Dermis microvascular lymphatic vessel endothelial cell (primary cell): ENCODE measurements at places on chromosomes 4 and X. TPM values are rescaled to one million over a fixed set of nuclear protein-coding genes. Genes with fewer than 3 reads are reported as not detected.

GRCh38 chr4:83125738-83126141, 11.2 kb upstream of the PLAC8 start:
- DNase-seq = no peak

DNA sequence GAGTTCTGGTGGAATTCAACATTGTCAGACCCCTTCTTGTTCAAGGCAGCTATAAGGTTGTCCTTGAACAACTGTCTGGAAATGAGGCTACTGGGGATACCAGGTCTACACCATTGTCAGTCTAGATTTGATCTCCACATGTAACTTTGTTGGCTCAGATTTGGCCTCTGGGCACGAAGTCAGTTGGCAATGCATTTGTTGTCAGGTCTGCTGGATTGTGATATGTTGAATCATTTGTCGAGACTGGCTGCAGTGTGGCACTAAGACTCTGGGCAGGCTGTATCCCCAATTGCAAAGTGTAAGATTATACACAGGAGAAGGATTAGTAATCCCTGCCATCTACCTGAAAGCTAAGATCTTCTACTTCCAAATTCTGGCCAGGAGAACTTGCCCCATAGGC, 26.5 kb downstream of the ZNF81 start:
- DNase-seq = peak; percentile 21

- DNase-seq = peak; percentile 58
Measured at GRCh38 chr4:16914208-16914607, 15.8 kb upstream of the LDB2 start.

DNA sequence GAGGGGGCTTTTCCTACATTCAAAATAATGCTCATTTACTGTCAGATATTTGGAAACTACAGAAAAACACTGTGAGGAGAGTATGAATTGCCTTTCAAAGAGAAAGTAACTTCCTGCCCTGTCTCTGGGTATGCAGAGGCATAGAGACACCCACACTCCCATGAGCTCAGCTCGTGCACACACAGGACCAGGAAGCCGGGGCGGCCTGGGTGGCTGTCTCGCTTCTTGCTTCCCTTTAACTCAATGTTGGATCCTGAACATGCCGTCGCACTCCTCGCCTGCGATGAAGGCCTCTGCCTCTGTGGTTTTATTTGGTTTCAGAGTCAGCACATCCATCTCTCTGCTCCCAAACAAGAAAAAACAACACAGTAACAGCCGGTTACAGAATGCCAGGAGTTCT, 40.1 kb upstream of the GPR78 start:
- no peak for DNase-seq

- no peak for DNase-seq
Measured at GRCh38 chr4:85942107-85942506, 417.7 kb downstream of the MAPK10 start.

DNA sequence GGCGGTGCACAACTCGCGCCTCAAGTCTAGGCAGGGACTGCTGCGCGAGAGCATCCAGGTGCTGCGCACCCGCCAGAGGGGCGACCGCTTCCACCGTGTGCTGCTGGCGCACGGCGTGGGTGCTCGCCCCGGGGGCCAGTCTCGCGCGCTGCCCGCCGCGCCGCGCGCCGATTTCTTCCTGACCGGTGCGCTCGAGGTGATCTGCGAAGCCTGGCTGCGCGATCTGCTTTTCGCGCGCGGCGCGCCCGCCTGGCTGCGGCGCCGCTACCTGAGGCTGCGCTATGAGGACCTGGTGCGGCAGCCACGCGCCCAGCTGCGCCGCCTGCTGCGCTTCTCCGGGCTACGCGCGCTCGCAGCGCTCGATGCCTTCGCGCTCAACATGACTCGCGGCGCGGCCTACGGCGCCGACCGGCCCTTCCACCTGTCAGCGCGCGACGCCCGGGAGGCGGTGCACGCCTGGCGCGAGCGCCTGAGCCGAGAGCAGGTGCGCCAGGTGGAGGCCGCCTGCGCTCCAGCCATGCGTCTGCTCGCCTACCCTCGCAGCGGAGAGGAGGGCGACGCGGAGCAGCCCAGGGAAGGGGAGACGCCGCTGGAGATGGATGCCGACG, 1.3 kb downstream of the CHST7 start:
- DNase-seq = peak; percentile 50

DNA sequence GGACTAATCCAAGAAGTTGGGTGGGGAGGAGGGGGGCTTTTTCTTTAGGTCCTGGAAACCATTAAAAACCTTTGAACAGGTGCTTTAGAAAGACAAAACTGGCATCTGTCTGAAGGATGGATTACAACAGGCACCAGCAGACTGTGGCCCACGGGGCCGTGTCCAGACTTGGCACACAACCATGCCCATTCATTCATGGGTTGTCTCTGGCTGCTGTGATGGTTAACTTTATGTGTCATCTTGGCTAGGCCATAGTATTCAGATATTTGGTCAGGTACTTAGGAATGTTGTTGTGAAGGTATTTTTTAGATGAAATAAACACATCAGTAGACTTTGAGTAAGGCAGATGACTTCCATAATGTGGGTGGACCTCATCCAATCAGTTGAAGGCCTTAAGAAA, 45.5 kb downstream of the TBL1X start:
- DNase-seq = no peak

DNA sequence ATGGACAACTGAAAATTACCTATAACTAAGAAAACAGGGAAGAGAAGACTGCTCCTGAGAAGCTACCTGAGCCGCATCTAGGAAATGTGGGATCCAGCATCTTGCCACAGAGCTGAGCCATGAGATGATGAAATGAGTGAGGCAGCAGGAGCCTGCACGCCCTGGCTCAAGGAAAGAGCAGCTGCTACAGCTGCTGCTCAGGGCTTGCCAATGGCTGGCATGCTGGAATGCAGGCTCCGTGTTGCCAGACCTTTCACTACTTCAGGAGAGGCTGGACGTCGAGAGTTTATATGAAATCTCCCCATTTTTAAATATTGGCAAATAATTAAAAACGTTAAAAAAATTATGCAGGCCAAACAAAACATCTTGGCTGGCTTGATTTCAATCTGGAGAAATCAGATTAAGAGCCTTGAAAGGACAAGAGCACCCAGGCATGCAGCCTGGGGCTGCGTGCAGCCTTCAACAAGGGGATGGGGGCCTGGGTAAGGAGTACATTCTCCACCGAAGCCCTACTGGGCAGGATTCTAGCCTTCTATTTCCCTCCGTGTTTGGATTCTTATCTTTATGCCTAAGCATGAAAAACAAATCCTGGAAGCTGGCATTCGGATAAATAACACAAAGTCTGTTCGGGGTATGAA, 227.6 kb downstream of the NR3C2 start:
- no peak for DNase-seq

- DNase-seq = peak; percentile 18
Measured at GRCh38 chrX:102950908-102951866, 14.1 kb downstream of the RAB40AL start.

GRCh38 chrX:64394874-64395567, at the start of gene MTMR8:
MTMR8 (minus strand) TSS chrX:64395452; CDS start chrX:64395363, 89 bp downstream.
- no peak for DNase-seq

DNA sequence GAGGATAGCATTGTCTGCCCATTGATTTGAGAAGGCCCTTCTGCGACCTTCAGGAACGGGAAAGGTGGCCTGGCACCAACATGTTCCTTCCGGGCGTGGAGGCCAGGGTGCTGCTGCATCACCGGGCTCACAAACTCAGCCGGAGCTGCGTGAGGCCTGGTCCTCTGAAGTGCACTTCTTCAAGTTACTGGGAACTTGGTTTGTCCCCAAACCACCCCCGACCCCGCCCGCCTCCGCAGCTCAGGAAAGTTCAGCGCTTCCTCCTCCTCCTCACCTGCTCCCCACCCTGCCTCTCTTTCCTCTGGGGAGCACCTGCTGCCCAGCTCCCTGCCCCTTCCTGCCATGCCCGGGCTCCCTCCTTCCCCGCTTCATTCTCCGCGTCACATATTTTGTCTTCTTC, 116.0 kb upstream of the LRPAP1 start:
- no peak for DNase-seq

DNA sequence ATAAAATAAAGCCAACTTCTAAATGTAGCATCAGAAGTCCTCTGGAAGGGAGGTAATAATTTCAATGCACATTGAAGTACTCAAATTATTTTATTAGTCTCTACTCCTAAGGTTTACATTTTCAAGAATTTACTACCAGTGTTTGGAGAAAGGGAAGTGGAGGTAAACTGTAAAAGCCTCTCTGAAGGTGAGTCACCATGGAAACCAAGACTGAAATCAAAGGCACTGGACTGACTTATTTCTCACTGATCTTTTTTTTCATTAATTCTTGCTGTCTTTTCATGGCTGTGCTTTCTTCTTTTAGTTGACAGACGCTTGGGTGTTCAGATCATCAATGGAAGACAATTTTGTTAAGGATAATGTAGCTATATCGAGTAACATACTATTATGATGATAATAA, 9.7 kb downstream of the SLC39A8 start:
- no peak for DNase-seq

GRCh38 chrX:46849933-46850332, 13.1 kb downstream of the RP2 start:
- DNase-seq = no peak

GRCh38 chr4:147157860-147158701, 212.4 kb upstream of the TTC29 start:
- DNase-seq = peak; percentile 19

GRCh38 chr4:98110214-98110613, 33.1 kb downstream of the STPG2 start:
- DNase-seq = no peak

TCEAL5 gene
- total RNA-seq = not detected in 2 replicates

PF4V1 gene
- not detected in 2 replicates for total RNA-seq

CDKL5 gene
- total RNA-seq = 3.1 and 5.1 TPM in 2 replicates

SHROOM3 gene
- total RNA-seq = 0.13 TPM in 2 replicates

ZMAT1 gene
- 0.64 and 1.3 TPM in 2 replicates for total RNA-seq

PRDM5 gene
- total RNA-seq = 3.5 and 5.1 TPM in 2 replicates

JADE3 gene
- 8.5 and 12.8 TPM in 2 replicates for total RNA-seq

PRAF2 gene
- 2.8 and 5.4 TPM in 2 replicates for total RNA-seq

SSX2 gene
- total RNA-seq = not detected in 2 replicates

GAGE2A gene
- not detected in 2 replicates for total RNA-seq

ABCG2 gene
- 11.6 and 13.6 TPM in 2 replicates for total RNA-seq

EMCN gene
- 44.3 and 54.9 TPM in 2 replicates for total RNA-seq

TMEM185A gene
- total RNA-seq = 16.9 and 21.2 TPM in 2 replicates

CXCL6 gene
- 0.26 and 0.63 TPM in 2 replicates for total RNA-seq

TEX28 gene
- total RNA-seq = 0.13 TPM in 1 of 2 replicates, not detected in the other

SSX2B gene
- total RNA-seq = not detected in 2 replicates

CAPN6 gene
- total RNA-seq = not detected in 2 replicates

SLC6A14 gene
- not detected in 2 replicates for total RNA-seq

SSX3 gene
- not detected in 2 replicates for total RNA-seq
